ENCODE measurements at places on chromosomes 2 and 18.

DNA sequence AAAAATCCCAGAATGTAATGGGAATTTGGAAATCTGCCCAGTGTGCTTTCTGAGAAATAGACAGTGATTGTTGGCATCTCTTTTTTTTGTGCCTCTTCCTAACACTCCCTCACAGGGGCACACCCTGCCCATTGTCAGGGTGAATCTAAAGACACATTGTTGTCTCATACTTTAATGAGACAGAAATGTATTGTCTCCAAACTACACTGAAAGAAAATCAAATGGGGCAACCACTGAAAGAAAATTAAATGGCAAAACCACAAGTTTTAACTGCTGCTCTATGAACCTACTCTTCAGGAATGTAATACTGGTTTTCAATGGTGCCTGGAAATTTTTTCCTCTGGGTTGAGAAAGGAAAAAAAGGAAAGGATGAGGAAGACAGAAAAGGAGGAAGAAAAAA is 43.2 kb upstream of the GLS start:
- peak; percentile 48 for DNase-seq

GRCh38 chr2:175161-175786 is 88.6 kb downstream of the SH3YL1 start:
- no peak for DNase-seq

DNA sequence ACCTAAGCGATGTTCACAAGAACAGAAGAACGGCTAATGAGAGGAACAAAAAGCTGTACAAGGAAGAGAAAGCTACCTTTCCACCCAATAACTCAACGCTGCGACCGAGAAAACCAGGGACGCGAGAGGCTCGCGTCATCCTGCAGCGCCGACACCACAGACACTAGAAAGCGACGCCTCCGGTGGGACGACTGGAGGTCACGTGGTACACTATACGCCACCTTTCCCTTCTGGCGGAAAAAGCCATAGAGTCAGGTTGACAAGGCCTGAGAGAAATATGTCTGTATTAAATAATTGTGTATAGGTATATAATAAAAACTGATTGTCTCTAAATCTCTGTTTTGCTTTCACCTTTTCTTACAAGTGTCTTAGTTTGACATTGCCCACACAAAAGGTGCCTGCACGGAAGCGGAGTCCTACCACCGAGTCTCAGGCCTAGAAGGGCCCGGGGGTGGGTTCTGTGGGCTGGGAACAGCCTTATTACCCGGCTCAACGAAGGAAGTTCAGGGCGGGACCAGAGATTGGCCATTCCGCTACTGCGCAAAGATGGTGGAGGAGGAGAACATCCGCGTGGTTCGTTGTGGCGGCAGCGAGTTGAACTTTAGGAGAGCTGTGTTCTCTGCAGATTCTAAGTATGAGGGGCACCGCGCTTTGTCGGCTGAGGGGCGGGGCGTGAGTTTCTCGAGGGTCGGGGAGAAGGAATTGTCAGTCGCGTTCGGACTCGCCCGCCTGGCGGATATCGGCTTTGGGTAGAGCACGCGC is at the start of gene WDR75:
TSS of gene WDR75 (plus strand) at position 528 of the 762 bp plus-strand sequence. CDS start at position 547, 19 bp downstream.
- DNase-seq: peak; percentile 95

- peak; percentile 80 for DNase-seq
These were observed 70.5 kb upstream of the RTN4 start for GRCh38 chr2:55120634-55121359.

DNA sequence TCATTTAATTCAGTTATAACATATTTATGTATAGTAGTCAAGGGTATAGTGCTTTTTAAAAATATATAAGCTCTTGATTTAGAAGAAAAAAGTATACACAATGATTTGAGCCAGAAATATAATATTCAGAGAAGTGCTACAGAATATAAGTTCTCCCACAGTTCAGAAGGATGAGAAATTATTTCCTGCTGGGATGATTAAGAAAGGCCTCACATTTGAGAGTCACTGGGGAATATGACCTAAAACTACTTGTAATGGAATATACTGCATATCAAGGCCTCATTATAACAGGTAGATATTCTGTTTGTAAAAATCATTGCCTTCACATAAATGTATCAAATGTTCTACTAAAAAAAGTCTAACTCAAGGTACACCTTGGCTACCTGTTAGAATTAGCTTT is 203.5 kb downstream of the MBD2 start:
- DNase-seq: no peak

DNA sequence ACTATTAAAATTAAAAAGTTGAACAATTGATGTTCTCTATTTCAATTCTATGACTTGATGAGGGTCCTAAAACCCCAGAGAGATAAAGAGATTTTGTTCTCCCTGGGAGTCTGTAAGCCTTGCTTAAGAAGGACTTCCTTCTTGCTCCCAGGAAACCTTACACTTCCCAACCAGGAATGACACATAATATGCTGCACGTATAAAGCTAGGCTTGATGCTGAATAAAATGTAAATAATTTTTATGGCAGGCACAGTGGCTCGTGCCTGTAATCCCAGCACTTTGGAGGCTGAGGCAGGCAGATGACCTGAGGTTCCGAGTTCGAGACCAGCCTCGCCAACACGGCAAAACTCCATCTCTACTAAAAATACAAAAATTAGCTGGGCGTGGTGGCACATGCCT is 27.8 kb downstream of the SPIRE1 start:
- no peak for DNase-seq

DNA sequence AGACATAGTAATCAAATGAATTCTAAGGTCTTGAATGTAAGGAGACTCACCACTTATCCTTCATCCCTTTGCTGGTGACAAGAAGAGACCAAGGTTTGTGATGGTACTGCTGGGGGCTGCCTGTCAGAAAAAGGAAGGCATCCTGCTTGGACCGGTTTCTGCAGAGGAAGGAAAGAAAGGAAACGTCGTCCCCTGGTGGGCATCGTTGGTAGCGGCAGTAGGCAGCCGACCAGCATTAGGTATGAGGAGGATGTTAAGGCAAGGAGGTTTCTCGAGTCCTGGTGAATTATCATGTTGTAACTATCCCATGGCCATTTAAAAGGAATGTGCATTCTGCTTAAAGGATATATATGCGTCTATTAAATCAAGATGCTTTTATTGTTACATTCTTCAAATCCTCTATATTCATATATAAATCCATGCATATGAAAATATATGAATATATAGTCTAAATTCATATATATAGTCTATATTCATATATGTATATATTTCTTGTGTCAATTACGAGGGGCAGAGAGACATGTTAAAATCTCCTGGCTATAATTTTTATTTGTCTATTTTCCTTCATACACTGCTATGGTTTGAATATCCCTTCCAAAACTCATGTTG is 94.4 kb upstream of the TGFA start:
- DNase-seq: peak; percentile 81

- DNase-seq: peak; percentile 82
These were observed 409.0 kb downstream of the LPIN1 start for GRCh38 chr2:12155303-12156051.

GRCh38 chr2:205959521-205959920 is 126.5 kb downstream of the INO80D start:
- no peak for DNase-seq

- DNase-seq: peak; percentile 76
These were observed at the start of gene AOX1 for GRCh38 chr2:200585730-200586643. Gene AOX1 (plus strand): TSS chr2:200586014. CDS start chr2:200586109, 95 bp downstream.

DNA sequence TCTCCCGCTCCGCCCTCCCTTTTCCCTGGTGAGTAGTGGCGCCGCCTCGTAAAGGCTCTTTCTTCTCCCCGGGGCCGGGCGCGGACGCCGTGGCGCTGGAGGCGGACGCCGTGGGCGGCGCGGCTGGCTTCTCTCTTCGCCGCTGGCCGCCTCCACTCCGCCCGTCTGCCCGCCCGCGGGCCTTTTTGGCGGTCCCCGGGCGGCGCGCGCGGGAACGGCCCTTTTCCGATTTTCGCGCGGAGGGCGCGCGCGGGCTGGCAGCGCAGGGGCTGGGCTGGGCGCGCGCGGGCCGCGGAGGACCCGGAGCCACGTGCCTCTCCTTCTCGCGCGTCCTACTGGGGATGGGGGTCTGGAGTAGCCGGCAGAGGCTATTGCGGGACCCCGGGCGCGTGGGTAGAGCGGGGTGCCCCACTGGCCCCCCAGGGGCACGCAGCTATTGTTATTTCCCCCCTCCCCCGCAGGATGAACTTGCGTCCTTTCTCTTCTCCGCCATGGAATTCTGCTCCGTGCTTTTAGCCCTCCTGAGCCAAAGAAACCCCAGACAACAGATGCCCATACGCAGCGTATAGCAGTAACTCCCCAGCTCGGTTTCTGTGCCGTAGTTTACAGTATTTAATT is 472 bp downstream of the SLC20A1 start:
- peak; percentile 71 for DNase-seq

- no peak for DNase-seq
These were observed 98.1 kb downstream of the PARD3B start for GRCh38 chr2:204643326-204643725.

DNA sequence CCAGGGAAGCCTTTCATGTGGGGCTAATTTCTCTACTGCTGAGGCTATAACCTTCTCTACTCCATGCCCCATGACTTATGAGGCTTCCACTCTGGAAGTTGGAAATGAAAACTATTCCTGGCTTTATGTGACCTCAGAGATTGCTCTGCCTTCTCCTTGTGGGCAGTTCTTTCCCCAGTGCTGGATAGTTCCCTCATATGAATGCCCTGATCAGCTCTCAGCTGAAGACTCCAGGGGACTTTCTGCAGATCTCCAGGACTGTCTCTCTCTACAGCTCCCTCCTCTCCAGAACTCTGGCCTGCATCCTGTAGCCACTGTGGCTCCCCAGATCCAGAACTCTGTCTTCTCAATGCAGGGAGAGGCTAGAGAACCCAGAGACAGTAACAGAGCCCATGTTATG is 235.1 kb downstream of the SEPTIN10 start:
- DNase-seq: no peak

GRCh38 chr2:73979686-73980085 is 5.0 kb upstream of the TET3 start:
- peak; percentile 91 for DNase-seq

- peak; percentile 71 for DNase-seq
These were observed 792.7 kb downstream of the RNF144A start for GRCh38 chr2:7709907-7710306.

DNA sequence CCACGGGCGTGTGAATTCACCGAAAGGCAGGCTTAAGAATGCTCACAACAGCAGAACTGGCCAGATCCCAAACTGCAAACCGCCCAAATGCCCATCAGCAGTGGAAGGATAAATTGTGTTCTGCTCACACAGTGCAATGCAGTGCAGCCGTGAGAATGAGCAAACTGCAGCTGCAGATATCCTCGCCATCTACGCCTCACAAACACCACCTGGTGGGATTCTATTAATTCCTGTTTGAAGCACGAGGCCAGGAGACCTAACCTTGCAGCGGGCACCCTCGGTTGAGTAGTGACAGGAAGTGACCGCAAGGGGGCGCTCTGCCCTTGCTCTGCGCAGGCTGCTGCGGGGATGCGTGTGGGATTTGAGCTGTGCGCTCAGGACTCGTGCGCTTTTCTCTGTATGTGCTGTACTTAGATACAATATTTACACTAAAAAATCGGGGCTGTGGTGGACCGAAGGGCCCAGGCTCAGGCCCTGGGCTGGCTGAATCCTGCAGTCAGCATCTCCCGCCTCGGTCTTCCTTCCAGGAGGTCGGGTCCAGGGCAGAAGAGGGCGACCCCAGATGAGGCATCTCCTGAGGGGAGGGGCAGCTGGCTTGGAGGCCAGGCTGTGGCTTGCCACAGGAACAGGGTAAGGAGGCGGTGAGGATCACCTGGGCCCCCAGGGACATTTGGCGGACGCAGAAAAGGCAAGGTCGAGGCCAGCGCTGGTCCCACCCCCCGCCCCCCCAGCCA is 19.8 kb upstream of the PDIA6 start:
- peak; percentile 93 for DNase-seq

DNA sequence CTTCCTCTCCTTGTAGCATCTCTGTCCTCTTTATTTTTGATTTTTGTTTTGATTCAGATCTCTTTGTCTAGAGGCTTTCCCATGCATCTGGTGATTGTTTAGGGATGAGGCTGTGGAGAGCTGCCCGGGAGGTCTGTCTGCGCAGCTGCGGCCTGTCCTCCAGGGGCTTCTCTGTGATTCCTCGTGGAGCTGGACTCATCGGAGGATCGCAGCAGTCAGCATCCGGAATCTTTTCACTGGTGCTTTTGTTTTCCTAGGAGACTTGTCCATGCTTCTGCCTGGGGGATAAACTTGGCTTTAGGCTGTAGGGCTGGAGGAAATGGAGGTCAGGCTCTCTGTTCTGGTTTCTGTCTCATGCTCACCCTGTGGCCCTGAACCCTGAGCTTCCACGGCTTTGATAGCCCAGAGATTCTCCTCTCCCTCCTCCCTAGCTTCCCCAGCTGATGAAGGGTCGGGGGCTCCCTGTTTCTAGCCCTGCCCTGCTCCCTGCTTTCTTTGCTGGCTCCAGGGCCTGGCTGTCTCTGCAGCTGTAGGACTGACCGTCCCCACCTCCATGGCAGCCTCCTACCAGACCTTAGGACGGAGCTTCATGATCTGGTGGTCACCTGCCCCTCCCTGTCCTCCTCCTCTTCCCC is 35.5 kb downstream of the ZNF532 start:
- DNase-seq: no peak

GRCh38 chr2:170377500-170378207 is 199.7 kb downstream of the MYO3B start:
- DNase-seq: peak; percentile 19

GRCh38 chr18:48773821-48774220 is 176.9 kb downstream of the SMAD7 start:
- no peak for DNase-seq

- peak; percentile 63 for DNase-seq
These were observed 131.3 kb downstream of the TPO start for GRCh38 chr2:1544478-1545069.

DNA sequence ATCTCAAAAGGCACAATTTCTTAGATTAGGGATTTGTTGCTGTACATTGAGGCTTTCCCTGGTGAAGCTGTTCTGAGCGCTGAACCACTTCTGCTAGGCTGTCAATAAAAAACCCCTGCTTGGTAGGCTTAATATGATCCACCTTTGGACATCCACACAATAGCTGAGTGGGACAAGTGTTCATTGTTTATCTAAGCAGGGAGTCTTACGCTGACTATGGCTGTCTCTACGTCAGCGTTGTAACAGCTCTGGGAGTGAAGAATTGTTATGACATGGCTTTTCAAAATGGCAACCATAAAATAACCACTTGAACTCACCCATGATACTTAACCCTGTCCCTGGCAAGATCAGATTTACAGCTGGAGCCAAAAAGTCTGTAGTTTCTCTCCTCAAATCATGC is 111.5 kb upstream of the SULT1C3 start:
- no peak for DNase-seq

DNA sequence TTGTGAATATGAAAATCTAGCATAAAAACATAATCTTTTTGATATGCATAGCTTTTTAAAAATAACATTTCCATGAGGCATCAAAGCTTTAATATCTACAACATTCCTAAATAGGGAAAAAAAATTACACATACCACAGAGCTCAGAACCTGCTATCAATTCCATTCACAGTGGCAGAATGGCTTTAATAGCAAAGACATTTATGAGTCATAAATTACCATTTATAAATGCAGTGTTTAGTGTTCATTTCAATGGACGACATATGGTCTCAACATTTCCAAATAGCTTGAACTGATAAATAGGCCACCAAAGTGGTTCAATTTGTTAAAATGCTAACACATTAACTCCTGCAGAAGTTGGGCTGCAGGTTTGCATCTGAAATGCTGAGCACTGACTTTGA is 600.6 kb upstream of the SETBP1 start:
- no peak for DNase-seq

- DNase-seq: no peak
These were observed 864.2 kb upstream of the LRATD1 start for GRCh38 chr2:13768274-13768673.

- DNase-seq: no peak
These were observed 266.1 kb upstream of the RAB6C start for GRCh38 chr2:129713337-129713736.

- peak; percentile 41 for DNase-seq
These were observed 45.4 kb downstream of the RALBP1 start for GRCh38 chr18:9520666-9521065.
